ENCODE measurements at places on chromosomes 6 and 20. TPM values are rescaled to one million over a fixed set of nuclear protein-coding genes. Genes with fewer than 3 reads are reported as not detected.

ZNF341 gene
- total RNA-seq, result 1.7 TPM

ACSS1 gene
- 23.5 TPM for total RNA-seq

PRRT1 gene
- total RNA-seq, result 0.87 TPM

MRAP2 gene
- total RNA-seq, result 0.99 TPM

GPX5 gene
- not detected for total RNA-seq

CSNK2A1 gene
- 86.3 TPM for total RNA-seq

WFDC10B gene
- total RNA-seq, result not detected

JAG1 gene
- total RNA-seq, result 119 TPM

PEX3 gene
- 20.3 TPM for total RNA-seq

HDGFL1 gene
- not detected for total RNA-seq

CRYBG1 gene
- 154 TPM for total RNA-seq

ZNF391 gene
- total RNA-seq, result 1.3 TPM

CPXM1 gene
- total RNA-seq, result 1.3 TPM

LBP gene
- not detected for total RNA-seq

GSTA4 gene
- 110 TPM for total RNA-seq

NRSN1 gene
- not detected for total RNA-seq

LY6G6F gene
- not detected for total RNA-seq

CCN6 gene
- 0.38 TPM for total RNA-seq

F13A1 gene
- 0.87 TPM for total RNA-seq

CALHM5 gene
- 0.04 TPM for total RNA-seq

DUSP15 gene
- 0.32 TPM for total RNA-seq

BCAS1 gene
- total RNA-seq, result 5.8 TPM

HSPA1L gene
- total RNA-seq, result 0.97 TPM

RPP40 gene
- 24.9 TPM for total RNA-seq

VPS52 gene
- total RNA-seq, result 45.2 TPM

DAAM2 gene
- total RNA-seq, result 8.0 TPM

SLC35F1 gene
- 0.09 TPM for total RNA-seq

RBBP8NL gene
- 4.3 TPM for total RNA-seq

PSORS1C1 gene
- total RNA-seq, result 0.06 TPM

ADA gene
- 31.7 TPM for total RNA-seq

FRS3 gene
- 2.1 TPM for total RNA-seq

PRR18 gene
- total RNA-seq, result not detected

L3MBTL1 gene
- 3.5 TPM for total RNA-seq

AGER gene
- total RNA-seq, result 1.7 TPM

SNRPB2 gene
- 18.0 TPM for total RNA-seq
